ENCODE measurements at places on chromosomes 6 and 20.
A peak's percentile ranks its signal among the peaks of the same experiment; 100 is the strongest.

- DNase-seq, result peak; percentile 22
Observed at GRCh38 chr6:36364669-36365479, 22.6 kb downstream of the ETV7 start.

DNA sequence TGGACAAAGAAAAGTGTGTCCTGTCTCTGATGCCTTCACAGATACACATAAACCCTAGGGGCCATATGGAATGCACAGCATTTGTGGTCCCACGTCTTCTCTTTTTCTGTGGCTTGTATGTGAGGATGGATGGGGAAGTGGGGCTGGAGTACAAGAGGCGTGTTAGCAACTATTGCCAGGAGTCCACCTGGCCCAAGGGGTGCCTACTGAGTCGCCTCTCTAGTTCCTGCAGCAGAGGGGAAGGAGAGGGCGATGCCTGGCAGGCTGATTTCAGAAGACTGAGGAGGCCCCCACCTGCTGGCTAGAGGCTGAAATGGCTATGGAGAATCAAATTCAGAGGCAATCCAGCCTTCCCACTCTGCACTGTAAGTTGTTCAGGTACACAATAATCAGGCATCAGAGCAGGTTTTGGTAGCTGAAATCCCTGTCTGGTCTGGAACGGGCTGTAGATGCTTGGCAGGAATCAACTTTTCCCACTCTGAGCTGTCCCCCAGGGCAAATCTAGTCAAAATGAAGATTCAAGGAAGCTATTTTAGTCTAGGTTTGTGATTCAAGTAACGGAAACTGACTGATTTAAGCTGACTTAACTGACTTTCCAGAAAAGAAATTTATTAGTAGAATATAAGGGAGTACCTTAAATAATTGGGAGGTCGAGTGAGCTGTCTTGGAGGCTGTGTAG, 14.9 kb upstream of the PPARD start:
- DNase-seq, result peak; percentile 73

- no peak for DNase-seq
Observed at GRCh38 chr6:108175592-108176279, 9.9 kb downstream of the NR2E1 start.

DNA sequence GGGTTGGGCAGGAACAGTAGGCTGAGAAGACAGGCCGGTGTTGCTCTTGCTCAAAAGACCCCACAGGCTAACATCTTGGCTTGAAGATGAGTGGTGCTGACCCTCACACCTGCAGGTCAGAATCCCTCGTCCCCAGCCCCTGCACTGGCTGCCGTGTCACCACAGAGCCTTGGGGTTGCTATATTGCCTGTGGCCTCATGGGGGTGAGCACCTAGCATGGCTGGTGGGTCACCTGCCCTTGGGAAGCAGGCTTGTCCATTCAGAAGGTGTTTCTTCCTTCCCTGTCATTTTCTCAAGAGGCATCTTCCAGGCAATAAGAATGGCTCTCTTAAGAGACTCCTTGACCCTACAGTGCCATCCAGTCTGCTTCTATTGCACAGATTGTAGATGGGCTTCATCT, 7.7 kb downstream of the SLC22A16 start:
- no peak for DNase-seq

- no peak for DNase-seq
Observed at GRCh38 chr20:9565910-9566550, 51.6 kb downstream of the LAMP5 start.

DNA sequence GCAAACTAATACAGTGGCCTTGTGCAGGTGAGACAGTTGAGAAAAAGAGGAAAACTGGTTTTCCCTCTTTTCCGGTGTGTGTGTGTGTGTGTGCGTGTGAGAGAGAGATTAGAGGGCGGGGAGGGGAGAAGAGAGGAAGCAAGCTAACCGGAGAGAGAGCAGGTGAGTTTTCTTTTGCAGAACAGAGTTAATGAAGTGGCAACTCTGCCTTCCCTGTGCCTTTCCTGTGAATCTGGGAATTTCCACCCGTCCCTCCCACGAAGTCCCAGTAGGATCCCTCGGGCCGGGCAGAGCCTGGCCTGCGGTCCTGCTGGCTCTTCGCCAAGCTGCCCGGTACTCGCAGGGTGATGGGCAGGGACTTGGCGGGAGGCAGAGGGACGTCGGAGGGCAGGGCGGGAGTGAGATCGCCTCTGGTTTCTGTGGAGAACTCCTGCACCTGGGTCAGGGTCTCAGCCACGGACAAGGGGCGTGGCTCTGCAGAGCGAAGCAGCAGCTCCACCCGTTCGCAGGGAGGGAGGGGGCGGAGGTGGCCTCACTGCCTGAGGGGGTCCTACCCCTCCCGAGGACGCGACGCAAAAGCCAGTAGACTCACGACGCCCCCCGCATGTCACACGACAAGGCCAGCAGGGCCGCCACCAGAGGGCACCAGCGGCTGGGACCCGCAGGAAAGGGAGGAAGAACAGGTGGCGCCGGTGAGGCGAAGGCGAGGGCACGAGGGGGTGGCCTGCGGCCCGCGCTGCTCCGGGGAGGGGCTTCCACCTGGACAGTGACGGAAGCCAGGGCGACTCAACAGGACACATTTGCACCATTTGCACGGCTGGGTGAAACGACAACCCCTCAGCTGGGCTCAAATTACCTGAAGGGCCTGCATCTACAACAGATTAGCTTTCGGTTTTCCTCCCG, 51.2 kb upstream of the RNF182 start:
- peak; percentile 61 for DNase-seq

DNA sequence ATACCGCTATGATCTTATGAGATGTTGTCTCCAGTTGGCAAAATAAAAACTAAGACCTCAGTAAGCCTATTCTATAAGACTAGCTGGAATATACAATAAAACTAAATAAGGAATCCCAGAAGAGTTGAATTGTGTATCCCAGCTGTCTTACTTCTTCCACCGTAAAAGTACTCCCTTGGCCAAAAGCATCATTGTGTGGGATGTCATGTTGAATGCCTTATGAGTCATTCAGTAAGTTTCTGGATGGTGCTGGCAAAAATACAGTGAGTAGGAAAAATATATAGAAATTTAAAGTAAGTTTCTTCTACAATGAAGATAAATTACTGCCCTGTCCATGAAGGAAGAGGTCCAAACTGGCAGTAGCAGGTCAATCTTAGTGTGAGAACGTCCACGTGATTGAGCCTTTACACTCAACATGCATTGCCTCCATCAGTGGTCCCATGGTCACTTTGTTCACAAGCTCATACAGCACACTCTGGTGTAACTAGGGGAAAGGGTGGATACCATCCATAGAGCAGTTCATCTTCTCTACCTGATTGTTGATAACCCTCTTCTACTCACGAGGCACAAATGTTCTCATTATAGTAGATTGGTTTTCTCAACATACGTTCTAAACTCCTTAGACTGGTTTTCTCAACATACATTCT, 13.7 kb upstream of the ZNF318 start:
- peak; percentile 66 for DNase-seq

DNA sequence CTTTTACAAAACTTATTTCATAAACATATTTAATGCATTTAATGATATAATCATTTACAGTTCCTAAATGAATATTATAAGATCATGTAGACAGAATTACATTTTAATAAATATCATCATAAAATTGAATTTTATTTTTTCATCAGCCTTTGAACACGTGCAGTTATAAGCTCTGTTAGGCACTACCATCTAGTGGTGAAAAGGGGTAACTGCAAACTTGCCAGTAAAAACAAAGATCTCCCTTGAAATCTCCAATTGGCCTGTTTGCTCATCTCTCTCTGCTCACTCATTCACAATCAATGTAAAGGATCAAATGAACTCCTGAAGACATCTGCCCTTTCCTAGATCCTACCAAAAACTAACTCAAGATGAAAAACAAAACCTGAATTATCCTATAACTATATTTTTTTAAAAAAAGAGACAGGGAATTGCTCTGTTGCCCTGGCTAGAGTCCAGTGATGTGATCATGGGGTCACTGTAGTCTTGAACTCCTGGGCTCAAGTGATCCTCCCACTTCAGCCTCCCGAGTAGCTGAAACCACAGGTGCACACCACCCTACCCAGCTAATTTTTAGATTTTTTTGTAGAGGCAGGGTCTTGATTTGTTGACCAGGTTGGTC, 31.7 kb downstream of the SAMHD1 start:
- peak; percentile 82 for DNase-seq

DNA sequence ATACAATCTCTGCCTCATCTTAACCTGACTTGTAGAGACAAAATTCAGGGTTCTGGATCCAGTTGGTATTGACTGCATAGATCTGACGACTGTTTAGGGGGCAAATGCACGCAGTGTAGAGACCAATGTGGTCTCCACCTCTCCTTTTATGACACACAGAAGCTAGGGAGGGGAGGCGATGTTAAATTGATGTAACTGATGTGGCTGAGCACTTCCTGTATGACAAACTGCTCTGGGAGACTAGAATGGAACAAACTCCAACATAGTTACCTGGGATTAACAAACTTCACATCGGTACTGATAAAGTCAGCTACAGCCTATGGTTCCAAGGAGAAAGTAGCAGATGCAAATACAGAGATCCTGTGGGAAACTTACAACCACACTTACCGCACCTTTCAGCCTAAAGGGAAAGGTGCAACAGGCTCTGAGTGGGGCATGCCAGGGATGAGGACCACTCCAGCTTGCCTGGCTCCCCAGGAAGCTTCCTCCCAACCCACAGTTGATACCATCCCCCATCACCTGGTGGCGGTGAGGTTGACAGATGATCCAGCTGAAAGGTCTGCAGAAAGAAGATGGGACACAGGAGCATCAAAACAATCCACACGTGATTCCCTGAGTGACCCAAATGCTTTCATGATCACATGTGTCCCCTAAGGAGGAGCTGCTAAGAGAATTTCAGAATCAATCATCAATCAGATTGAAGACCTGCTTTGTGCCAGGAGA, 60.6 kb upstream of the MRPS10 start:
- no peak for DNase-seq

- no peak for DNase-seq
Observed at GRCh38 chr6:135283926-135284325, 102.8 kb downstream of the MYB start.

GRCh38 chr20:59151820-59152219, 11.8 kb upstream of the ZNF831 start:
- DNase-seq, result no peak

Data from ELR (cell line).